ENCODE measurements at places on chromosomes 12 and 14.
A peak's percentile ranks its signal among the peaks of the same experiment; 100 is the strongest.

- H3K27me3 ChIP-seq: peaks cover 78% of the 10 kb centered on the region
- peak overlapping the region; percentile 66 for H3K4me3 ChIP-seq
- DNase-seq: no peak
- no peak overlapping the region for H3K27ac ChIP-seq
- peaks cover 46% of the 10 kb centered on the region for H3K4me1 ChIP-seq
Observed at GRCh38 chr14:41607304-41607775, 664 bp downstream of the LRFN5 start.

DNA sequence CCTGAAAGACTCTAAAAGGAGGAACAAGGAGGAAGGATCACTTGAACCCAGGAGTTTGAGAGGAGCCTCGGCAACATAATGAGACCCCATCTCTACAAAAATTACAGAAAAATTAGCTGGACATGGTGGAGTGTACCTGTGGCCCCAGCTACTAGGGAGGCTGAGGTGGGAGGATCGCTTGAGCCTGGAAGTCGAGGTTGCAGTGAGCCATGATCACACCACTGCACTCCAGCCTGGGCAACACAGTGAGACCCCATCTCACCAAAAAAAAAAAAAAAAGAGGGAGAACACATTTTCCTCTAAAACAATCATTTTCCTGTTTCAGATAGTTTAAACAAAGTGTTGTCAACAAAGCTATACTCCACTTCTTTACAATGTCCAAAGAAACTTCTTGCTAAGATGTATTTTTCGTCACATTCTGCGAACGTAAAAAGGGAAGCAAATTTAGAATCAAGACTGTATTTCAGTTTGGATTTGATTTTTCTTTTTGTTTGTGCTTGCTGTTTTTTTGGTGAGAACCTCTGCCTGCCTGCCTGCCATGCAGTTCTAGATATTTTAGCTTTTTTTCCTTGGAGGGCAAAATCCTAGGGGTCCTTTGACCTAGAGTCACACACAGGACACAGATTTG lies 5.1 kb downstream of the HCAR1 start:
- peak overlapping the region; percentile 16 for H3K4me3 ChIP-seq
- no peaks in the 10 kb centered on the region for H3K27me3 ChIP-seq
- H3K36me3 ChIP-seq: no peaks in the 10 kb centered on the region
- peaks cover 54% of the 10 kb centered on the region for H3K4me1 ChIP-seq
- H3K27ac ChIP-seq: peak overlapping the region; percentile 51

DNA sequence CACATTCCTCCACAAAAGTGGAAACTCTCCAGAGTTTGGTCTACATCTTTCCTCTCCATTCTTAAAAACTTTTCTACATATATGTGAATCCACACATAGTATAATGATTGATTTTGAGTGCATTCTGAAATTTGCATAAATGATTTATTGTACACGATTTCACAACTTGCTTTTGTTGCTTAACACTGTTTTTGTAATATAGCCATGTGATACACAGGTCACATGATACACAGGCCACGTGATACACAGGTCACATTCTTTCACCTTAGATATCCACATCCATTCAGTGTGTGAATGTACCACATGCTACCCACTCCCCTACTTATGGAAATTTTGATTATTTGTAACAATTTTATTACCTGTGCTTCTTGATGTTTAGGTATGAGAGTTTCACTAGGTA lies 319.1 kb downstream of the ZFP36L1 start:
- H3K27me3 ChIP-seq: no peaks in the 10 kb centered on the region
- H3K36me3 ChIP-seq: no peaks in the 10 kb centered on the region
- H3K4me3 ChIP-seq: no peak overlapping the region
- H3K4me1 ChIP-seq: peaks cover 37% of the 10 kb centered on the region
- no peak overlapping the region for H3K27ac ChIP-seq

GRCh38 chr12:24770334-24770733 lies 178.6 kb downstream of the BCAT1 start:
- no peaks in the 10 kb centered on the region for H3K27me3 ChIP-seq
- no peaks in the 10 kb centered on the region for H3K4me1 ChIP-seq
- H3K27ac ChIP-seq: no peak overlapping the region
- DNase-seq: no peak
- no peak overlapping the region for H3K4me3 ChIP-seq
- no peaks in the 10 kb centered on the region for H3K36me3 ChIP-seq

GRCh38 chr12:96356831-96357230 lies 43.4 kb downstream of the CDK17 start:
- H3K36me3 ChIP-seq: peaks cover 4% of the 10 kb centered on the region
- H3K4me1 ChIP-seq: peaks cover 78% of the 10 kb centered on the region
- no peak for DNase-seq
- H3K4me3 ChIP-seq: no peak overlapping the region

- H3K36me3 ChIP-seq: no peaks in the 10 kb centered on the region
- H3K4me1 ChIP-seq: peaks cover 9% of the 10 kb centered on the region
- peaks cover 79% of the 10 kb centered on the region for H3K27me3 ChIP-seq
- DNase-seq: no peak
Observed at GRCh38 chr12:114412825-114413749, 7.1 kb upstream of the TBX5 start.

- H3K4me3 ChIP-seq: no peak overlapping the region
- H3K27me3 ChIP-seq: peaks cover 2% of the 10 kb centered on the region
- DNase-seq: no peak
- H3K4me1 ChIP-seq: no peaks in the 10 kb centered on the region
- no peak overlapping the region for H3K27ac ChIP-seq
Observed at GRCh38 chr14:94562022-94562421, 780 bp downstream of the SERPINA4 start.

DNA sequence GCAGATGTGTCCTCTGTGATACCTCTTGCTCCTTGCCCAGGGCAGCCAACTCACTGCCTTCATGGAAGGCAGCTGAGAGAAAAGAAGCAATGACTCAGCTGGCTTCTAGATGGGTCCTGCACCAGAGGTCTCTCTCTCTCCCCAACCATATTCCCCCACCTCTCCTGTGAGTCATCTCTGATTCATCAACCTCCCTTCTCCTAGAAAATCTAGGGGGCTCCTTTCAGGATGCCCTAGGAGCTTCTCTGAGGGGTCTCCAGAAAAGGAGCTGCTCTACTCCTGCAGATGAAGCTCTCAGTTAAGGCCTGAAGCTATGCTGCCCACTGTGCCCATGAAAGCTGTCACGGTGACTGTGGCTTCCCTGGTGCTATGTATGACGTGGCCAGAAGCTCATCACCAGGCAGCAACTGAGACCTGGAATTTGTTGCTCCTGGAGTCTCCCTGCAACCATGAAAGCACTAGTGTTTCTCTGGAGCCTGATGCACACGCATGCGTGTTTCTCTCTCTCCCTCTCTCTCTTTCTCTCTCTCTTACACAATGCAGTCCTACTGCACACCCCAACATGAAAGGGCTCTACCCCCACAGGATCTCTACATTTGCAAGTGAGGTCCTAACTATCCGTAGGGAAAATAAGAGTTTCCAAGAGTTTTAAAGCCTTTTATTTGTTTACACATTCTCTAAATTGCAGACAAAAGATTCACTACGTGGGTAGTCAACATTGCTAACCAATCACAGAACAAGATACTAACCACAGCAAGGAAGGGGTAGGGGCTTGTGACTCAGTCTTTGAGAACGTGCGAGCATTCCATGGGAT lies 285.3 kb downstream of the DPF3 start:
- no peak overlapping the region for H3K27ac ChIP-seq
- no peaks in the 10 kb centered on the region for H3K36me3 ChIP-seq

GRCh38 chr12:109631302-109631701 lies 57.7 kb downstream of the MVK start:
- no peaks in the 10 kb centered on the region for H3K36me3 ChIP-seq
- no peak overlapping the region for H3K27ac ChIP-seq
- H3K27me3 ChIP-seq: peaks cover 25% of the 10 kb centered on the region
- no peak for DNase-seq

DNA sequence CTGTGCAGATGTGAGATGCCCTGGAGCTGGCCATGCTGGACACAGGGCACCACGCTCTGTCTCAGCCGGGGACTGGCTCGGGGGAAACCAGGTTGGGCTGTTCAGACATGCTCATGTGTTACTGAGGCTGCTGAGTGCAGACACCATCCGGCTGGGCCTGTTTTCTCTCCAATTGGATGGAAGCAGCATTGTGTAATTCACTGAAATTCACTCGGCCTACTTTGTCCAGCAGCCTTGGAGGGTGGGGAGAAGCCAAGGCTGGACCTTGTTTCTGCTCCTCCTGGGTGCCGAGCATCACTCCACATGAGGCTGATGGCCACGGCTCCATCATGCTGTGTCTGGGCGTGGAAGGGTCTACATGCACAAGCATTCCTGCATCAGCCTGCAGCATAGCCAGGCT lies 130.7 kb downstream of the SMOC1 start:
- no peaks in the 10 kb centered on the region for H3K36me3 ChIP-seq
- H3K4me1 ChIP-seq: no peaks in the 10 kb centered on the region
- no peak overlapping the region for H3K27ac ChIP-seq
- H3K4me3 ChIP-seq: no peak overlapping the region
- no peak for DNase-seq

DNA sequence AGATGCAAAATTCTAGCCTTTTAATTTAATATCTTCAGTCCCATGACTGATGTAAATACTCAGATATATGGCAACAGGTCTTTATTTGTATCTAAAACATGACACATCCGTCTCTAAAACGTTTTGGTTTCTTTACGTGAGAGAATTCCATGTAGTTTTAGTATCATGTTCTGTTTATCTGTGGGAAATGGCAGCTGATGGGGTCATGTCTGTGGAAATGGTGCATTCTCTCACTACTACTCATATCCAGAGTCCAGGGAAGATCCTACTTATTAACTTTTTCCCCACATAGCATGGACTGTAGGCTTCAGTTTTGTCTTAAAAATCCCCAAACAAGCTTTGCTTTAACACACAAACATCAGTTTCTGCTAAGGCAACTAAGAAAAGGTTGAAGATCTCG lies 53.8 kb downstream of the SPTLC2 start:
- H3K36me3 ChIP-seq: peaks cover 18% of the 10 kb centered on the region
- no peak for DNase-seq
- no peak overlapping the region for H3K27ac ChIP-seq
- H3K4me1 ChIP-seq: peaks cover 10% of the 10 kb centered on the region
- H3K27me3 ChIP-seq: no peaks in the 10 kb centered on the region

DNA sequence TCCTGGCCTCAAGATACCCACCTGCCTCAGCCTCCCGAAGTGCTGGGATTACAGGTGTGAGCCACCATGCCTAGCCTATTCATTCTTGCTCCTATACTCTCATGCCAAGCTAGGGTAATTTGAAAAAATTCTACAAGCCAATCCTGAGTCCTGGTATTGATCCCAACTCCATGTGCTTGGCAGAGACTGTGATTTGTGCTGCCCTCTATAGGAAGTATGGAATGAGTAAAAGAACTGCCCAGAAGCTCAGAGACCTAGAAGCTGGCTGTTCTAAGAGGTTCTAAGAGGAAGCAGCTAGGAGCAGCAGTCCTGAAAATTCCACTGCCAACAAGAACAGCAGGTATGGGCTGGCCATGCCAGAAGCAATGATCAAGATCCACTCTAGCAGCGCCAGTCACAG lies 402.5 kb downstream of the PCNX1 start:
- peaks cover 13% of the 10 kb centered on the region for H3K27me3 ChIP-seq
- DNase-seq: no peak
- no peak overlapping the region for H3K4me3 ChIP-seq
- no peak overlapping the region for H3K27ac ChIP-seq

DNA sequence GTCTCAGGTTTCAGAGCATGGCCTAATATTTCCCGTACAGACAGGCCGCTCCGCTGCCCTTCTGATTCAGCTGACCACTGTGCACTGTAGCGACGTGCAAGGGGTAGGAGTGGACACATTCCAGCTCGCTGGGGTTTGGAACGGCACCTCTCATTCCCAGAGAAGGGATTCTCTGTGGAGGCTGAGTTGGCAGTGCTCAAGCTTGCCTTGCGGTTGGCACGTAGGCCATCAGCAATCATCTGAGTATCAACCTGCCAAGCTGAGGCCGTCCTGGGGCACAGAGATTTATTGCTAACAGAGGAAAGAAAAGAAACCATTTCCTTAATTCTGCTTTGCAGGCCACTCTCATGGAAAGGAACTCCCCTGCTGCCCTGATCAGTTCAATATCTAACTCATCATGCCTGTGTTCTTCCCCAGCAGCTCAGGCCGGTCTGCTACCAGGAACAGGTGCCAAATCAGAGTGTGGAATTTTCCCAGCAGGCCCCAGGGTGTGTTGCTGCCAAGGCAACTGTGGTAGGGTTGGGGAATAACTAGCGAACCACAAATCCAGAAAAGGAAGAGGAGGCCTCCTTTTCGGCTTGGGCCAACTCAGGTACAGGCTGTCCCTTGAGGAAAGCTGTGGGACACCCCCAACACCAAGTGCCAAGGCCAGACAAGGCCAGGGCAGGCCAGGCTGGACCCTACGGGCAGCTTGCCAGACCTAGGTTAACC lies 92.5 kb downstream of the SSPN start:
- H3K27me3 ChIP-seq: no peaks in the 10 kb centered on the region
- H3K4me1 ChIP-seq: peaks cover 8% of the 10 kb centered on the region
- no peak overlapping the region for H3K27ac ChIP-seq
- no peak overlapping the region for H3K4me3 ChIP-seq

DNA sequence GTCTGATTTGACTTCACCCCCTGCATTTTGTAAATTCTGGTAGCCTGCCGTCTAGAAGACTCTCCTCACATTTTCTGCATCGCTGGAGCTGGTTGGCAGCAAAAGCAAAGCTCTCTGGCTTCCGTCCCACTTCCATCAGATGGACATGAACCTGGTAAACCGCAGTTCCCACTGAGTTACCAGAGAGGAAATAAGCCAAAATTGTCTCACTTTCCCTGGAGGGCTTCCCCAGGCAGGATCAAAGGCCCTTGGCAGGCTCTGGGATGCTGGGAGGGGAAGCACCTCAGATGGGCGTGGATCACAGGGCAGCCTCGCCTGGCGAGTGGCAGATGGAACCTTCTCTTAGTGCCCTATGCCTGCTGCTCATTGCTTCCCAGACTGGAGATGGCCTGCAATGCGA lies 243.5 kb downstream of the TMEM132C start:
- H3K4me3 ChIP-seq: no peak overlapping the region
- H3K36me3 ChIP-seq: no peaks in the 10 kb centered on the region
- H3K27ac ChIP-seq: no peak overlapping the region
- no peak for DNase-seq
- H3K27me3 ChIP-seq: no peaks in the 10 kb centered on the region

- no peak overlapping the region for H3K27ac ChIP-seq
- H3K27me3 ChIP-seq: peaks cover 8% of the 10 kb centered on the region
- H3K4me3 ChIP-seq: no peak overlapping the region
- no peaks in the 10 kb centered on the region for H3K36me3 ChIP-seq
- DNase-seq: no peak
Observed at GRCh38 chr14:103296987-103297386, 37.0 kb upstream of the EIF5 start.

GRCh38 chr12:107405436-107405835 lies 280.2 kb upstream of the PWP1 start:
- no peak for DNase-seq
- H3K27me3 ChIP-seq: no peaks in the 10 kb centered on the region
- H3K36me3 ChIP-seq: no peaks in the 10 kb centered on the region

DNA sequence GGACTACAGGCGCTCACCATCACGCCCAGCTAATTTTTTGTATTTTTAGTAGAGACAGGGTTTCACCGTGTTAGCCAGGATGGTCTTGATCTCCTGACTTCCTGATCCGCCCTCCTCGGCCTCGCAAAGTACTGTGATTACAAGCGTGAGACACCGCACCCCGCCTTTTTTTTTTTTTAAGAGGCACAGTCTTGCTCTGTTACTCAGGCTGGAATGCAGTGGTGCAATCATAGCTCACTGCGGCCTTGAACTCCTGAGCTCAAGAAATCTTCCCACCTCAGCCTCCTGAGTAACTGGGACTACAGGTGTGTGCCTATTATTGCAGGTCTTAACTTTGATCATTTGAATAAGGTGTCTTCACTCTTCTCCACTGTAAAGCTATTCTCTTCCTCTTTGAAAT lies 5.3 kb upstream of the GLTP start:
- no peak for DNase-seq
- H3K27me3 ChIP-seq: no peaks in the 10 kb centered on the region
- peaks cover 33% of the 10 kb centered on the region for H3K4me1 ChIP-seq
- no peak overlapping the region for H3K4me3 ChIP-seq
- no peaks in the 10 kb centered on the region for H3K36me3 ChIP-seq
- no peak overlapping the region for H3K27ac ChIP-seq
